ENCODE measurements at places on chromosomes 4 and X.

DNA sequence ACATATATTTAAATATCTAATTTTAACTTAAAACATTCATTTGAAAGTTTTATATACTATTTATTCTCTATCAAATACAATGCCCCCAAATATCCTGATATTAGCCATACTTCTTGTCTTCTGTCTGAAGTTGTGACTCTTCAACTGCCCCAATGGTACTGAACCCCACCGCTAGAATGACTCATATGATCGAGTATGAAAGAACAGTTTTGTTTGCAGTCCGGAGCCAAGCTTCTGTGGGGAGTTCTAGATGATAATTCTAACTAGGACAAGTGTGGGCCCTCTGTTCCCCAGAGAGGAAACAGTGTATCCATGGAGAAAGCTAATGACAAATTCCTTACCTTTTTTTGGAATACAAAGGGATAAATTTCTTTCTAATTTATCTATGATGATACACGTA, 24.7 kb upstream of the CT47A1 start:
- DNase-seq = no peak

- no peak for DNase-seq
These were observed 325.6 kb upstream of the BOD1L1 start for GRCh38 chr4:13953083-13953482.

DNA sequence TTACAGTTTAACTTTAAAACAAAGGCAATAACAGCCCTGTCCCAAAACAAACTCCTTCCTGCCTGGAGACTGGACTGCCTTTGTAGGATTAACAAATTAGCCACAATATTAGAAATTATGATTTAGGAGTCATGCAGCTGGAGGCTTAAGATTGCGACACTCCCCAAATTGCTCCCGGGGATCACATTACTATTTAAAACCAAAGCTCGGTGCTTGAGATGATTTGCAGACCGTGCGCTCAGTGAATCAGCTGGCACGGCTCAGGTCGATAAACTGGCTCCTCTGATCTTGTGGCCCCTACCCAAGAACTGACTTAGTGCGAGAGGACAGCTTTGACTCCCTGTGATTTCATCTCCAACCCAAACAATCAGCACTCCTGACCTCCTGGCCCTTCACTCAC, 829.3 kb downstream of the NLGN4X start:
- DNase-seq = no peak

DNA sequence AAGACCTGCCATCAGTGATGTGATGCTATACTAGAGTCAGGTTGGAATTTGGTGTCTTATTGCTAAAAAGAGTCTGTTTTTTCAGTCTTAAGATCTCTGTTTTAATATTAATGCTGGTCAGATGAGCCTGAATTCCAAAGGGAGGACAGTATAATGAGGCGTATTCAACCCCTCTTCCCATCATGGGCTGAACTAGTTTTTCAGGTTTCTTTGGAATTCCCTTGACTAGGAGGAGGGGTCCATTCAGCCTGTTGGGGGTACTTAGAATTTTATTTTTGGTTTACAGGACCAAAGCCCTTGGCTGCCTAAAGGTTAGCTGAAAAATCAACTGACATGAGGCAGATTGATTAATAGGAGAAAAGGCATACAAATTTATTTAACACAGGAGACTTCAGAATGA, 24.1 kb upstream of the PI4K2B start:
- no peak for DNase-seq

Data from AG04450 (cell line).